ENCODE measurements at places on chromosomes 2 and 18.
A peak's percentile ranks its signal among the peaks of the same experiment; 100 is the strongest.

DNA sequence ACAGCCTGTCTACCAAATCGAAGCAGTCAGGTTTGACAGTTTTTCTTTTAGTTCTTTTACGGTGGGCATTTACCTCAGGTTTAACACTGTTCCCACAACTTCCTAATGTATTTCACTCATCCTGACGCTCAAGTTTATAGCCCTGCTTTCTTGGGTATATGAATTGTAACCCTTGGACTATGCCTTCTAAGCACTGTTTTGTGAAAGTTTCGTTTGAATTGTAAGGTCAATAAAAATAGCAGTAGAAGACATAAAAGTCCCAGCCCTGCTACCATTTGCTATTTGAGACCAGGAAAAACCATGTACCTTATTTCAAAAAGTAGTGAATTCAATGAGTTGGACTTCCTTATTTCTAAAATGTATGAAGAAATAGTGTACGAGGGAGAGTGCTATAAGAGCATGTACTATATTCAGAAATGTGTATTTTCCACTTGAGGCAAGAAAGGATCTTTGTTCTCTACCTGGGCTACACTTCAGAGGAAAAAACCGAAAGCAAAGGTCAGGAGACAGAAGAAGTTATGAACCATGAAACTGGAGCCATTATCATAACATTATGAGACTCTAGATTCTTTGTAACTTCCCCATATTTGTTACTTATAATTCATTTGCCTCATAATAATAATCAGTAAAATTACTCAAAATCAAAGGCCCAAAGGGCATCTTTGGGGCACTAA lies 1.9 kb upstream of the ZC3H15 start:
- DNase-seq: no peak

DNA sequence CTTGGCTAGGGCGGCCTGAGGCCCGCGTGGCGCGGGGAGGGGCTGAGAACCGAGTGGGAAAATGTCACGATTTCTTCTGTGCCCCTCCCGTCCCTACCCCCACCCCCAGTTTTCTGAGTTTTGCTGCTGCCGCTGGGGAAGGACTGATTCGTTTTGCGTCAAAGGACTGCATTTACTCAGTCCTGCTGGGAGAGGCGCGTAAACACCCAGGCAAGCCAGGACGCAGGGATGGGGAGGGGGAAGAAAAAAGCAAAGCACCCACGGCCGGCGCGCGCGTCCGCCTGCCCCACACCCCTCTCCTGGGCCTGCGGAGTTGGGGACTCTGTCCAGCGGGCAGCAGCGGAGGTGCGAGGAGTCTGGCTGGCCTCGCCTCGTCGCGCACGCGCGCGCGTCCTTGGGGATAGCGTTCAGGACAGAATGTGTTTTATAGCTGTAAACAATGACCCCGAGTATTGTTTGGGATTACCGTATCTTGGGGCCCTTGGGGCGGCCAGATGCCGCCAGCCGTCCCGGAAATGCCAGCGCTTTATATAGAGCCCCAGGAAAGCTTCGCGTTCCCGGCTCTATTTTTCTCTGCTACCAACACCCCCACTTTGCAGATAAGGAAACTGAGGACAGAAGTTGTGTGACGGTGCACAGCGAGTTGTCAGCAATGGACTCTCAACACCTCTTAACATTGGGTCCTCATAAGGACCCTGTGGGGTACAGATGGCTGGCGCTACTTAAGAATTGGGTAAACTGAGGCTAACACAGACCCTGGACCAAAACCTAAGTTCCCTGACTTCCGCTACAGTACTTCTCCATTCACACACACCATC lies 1.7 kb upstream of the FOSL2 start:
- no peak for DNase-seq

DNA sequence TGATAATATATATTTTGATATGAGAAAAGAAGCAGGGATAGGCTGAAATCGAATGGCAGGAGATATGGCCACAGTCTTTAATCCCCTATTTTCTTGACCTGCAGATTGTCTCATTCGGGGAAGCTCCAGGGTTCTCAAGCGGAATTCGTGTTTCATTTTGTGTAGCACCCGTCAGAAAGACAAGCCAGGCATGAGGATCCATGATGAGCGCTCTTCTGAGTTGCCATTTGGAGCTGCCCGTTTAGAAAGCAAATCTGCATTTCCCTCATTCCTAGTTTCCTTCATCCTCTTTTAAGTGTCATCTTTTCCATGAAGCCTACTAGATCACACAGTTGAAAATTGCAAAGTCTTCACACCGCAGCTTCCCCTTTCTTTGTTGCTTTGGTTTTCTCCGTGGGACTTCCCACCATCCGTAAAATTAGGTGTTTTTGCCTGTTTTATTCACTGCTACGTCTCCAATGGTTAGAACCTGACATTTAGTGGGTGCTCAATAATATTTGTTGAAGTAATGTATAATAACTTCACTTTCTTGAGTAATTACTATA lies 16.9 kb downstream of the HNMT start:
- DNase-seq: no peak

- DNase-seq: no peak
Observed at GRCh38 chr2:240642806-240643092, 17.5 kb downstream of the GPR35 start.

- DNase-seq: no peak
Observed at GRCh38 chr2:67900826-67901225, 162.0 kb downstream of the C1D start.

GRCh38 chr2:127163921-127164320 lies 56.2 kb downstream of the CYP27C1 start:
- DNase-seq: no peak

DNA sequence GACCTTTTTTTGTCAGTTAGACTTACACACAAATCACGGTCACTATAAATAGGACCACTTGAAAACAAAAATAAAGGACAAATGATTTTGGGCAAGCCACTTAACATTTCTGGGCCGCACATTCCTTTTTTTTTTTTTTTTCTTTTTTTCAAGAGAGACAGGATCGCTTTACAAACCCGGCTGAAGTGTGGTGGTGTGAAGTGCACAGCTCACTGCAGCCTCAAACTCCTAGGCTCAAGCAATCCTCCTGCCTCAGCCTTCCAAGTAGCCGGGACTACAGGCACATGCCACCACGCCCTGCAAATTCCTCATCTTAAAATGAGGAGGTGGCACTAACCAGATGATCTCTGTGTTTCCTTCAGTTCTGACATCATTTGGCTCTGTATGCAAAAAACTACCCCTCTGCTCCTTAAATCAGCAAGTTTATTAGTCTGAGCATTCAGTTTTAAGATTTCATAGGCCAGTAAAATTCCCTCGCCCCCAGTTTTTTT lies 28.3 kb upstream of the MRO start:
- no peak for DNase-seq

DNA sequence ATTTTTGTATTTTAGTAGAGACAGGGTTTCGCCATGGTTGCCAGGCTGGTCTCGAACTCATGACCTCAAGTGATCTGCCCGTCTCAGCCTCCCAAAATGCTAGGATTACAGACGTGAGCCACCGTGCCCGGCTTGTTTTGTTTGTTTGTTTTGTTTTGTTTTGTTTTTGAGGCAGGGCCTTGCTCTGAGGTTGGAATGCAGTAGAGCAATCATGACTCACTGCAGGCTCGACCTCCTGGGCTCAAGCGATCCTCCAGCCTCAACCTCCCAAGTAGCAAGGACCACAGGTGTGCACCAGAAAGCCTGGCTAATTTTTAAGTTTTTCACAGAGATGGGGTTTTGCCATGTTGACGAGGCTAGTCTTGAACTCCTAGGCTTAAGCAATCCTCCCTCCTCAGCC lies 8.9 kb upstream of the CNNM4 start:
- DNase-seq: no peak

DNA sequence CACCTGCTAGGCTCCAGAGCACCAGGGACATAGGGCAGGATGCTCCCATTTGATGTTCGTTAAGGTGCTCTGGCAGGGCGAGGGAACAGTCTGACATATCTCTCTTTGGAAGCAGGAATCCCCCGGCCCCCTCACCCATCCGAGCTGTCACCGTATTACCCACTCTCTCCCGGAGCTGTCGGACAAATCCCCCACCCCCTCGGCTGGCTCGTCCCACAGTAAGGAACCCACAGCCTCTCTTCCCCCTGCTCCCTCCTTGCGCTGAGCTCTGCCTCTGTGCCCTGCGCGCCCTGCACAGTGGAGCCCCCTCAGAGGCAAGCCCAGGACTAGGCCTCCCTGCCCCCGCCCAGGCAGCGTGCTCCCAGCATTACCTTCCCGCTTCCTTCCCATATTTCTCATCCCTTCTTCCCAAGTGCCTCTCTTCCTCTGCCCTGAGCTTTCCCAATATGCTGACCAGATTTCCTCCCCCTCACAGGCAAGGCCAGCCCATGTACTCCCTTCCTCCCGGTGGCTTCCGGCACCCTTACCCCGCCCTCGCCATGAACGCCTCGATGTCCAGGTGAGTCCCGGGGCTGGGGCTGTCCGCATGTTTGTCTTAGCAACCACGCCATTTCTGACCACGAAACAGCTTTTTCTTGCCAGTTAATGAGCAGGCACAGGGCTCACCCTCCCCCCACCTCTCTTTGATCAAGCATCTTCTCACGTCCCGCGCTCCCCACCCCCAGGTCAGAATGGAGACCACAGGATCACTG lies 23.8 kb downstream of the TGOLN2 start:
- no peak for DNase-seq

GRCh38 chr18:45024357-45025088 lies 343.8 kb downstream of the SETBP1 start:
- no peak for DNase-seq

GRCh38 chr2:236360496-236360895 lies 96.3 kb upstream of the ASB18 start:
- no peak for DNase-seq

GRCh38 chr2:85420536-85421259 lies 2.2 kb downstream of the SH2D6 start:
- DNase-seq: peak; percentile 71

GRCh38 chr2:232339121-232340081 lies 39.1 kb upstream of the ALPP start:
- DNase-seq: no peak

GRCh38 chr2:101002562-101003277 lies 631 bp downstream of the RPL31 start:
- DNase-seq: no peak

- no peak for DNase-seq
Observed at GRCh38 chr2:119402645-119403560, 28.8 kb upstream of the TMEM37 start.

- DNase-seq: no peak
Observed at GRCh38 chr2:156110890-156111289, 221.6 kb downstream of the NR4A2 start.

GRCh38 chr2:26422947-26423629 lies 21.4 kb downstream of the DRC1 start:
- no peak for DNase-seq

- no peak for DNase-seq
Observed at GRCh38 chr18:48399303-48400075, 9.7 kb downstream of the ZBTB7C start.

GRCh38 chr2:178199334-178199733 lies 5.0 kb downstream of the OSBPL6 start:
- no peak for DNase-seq

DNA sequence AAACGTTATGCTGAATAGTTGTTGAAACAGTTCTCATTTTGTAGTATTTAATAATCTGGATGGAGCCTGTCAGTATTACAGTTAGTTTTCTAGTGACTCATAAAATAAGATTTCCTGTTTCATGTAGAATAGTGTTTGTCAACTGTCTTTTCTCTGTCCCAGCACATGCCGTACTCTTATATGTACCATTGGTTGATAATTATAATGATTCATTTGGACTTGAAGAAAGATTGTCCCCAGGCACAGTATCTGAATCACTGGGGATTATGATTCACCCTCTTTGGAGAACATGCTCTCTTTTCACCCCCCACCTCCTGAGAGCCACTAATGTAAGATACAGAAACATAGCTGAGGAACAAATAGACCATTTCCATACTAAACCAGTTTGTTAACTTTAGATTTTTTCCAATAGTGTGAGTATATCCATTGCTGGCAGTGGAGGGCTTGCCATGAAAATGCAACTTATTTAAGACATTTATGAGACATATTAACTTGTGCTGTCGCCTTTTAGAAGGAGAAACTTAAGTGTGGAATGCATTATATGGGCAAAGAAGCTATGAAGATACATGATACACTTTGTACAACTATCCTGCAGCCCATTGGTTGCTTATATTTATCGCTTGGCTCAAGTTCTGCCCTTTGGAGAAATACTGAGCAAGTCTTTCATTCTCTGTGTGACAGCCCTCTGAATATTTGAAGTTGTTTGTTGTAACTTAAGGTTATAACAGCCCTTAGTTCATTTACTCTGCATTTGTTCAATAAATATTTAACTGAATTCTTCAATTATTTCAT lies 12.4 kb downstream of the COPS8 start:
- no peak for DNase-seq

- no peak for DNase-seq
Observed at GRCh38 chr2:100862081-100862480, 42.1 kb downstream of the NPAS2 start.

DNA sequence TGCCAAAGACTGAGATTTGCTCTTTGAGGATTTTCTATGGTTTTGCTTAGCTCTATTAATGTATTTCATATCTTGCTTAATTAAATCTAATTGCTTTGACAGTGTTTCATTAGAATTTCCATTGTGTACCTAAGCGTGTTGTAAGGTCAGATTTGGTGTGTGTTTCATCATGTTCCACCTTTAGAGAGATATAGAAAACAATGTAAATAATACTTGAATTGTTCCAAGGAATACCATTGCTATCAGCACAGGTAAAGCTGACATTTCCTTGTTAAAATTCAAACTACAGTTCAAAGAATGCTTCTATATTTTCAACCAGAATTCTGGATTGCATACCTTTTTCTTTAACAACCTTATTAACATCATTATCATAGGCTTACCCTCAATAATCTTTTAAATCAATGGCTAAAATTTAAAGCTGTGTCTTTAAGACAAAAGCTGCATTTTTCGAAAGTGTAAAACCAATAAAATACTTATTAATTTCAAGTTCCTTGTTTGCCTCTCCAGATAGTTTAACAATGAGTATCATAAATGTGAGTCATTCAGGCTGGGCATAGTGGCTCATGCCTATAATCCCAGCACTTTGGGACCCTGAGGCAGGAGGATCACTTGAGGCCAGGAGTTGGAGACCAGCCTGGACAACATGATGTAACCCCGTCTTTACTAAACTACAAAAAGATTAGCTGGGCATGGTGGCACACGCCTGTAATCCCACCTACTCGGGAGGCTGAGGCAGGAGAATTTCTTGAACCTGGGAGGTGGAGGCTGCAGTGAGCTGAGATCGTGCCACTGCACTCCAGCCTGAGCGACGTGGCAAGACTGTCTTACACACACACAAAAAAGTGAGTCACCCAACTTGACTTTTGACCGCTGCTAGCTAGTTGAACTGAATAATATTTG lies 188.0 kb upstream of the PKDCC start:
- no peak for DNase-seq

- no peak for DNase-seq
Observed at GRCh38 chr2:126900646-126901319, 2.1 kb downstream of the TEX51 start.

DNA sequence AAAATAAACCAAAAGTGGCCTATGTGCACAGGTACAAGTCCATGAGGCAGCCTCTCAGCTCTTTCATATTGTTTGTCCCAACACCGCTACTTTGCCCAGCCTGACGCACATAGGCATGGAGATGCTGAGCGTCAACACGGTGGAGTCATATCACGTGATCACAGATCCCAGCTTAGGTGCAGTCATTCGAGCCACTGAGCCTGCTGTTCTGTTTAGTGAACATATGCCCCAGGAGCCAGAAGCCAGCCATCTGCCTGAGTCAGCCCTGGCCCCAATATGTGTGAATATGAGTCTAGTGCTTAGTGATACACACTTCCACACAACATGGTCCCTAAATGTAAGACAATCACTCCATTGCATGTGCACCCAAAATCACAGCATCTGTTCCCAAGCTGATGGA lies 88.2 kb upstream of the LCLAT1 start:
- DNase-seq: no peak

Data from NCI-H1092 (cell line).